Caco-2 (cell line): ENCODE measurements at places on chromosomes 6 and 20.

DNA sequence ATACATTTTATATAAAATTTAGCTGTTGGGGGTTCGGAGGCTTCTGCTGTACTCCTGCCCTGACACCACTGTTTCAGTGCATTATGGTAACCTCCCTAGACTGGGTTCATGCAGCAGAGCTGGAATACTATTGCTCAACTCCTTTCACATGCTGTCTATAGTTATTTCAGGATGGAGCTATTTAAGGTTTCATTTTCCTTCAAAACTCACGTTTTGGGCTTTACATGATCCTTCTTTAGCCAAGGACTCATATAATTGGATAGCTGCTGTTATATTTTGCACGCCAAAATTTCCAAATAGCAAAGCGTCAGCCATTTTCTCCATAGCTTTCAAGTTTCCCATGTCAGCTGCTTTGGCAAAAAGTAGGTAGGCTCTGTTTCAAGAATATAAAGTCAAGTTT is 76.8 kb downstream of the SEL1L2 start:
- no peak for DNase-seq

DNA sequence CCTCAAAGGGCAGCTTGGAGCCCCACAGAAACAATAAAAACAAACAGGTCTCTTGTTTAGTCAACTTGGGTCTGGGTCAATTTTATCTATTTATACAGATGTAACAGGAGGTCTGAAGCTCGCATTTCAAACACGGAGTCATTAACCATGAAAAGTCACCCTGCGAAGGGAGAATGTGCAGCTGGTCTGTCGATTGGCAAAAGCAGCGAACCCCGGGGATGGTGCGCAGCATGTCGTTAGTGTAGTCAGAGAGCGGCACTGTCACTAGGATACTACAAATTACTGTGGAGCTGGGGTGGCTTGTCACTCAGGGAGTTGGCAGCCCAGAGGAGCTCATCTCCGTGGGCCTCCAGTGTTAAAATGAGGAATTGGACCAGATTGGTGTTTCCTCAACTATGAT is 190.4 kb upstream of the ARG1 start:
- DNase-seq: no peak

- no peak for DNase-seq
Measured at GRCh38 chr20:19211252-19211651, 1.2 kb upstream of the SLC24A3 start.

DNA sequence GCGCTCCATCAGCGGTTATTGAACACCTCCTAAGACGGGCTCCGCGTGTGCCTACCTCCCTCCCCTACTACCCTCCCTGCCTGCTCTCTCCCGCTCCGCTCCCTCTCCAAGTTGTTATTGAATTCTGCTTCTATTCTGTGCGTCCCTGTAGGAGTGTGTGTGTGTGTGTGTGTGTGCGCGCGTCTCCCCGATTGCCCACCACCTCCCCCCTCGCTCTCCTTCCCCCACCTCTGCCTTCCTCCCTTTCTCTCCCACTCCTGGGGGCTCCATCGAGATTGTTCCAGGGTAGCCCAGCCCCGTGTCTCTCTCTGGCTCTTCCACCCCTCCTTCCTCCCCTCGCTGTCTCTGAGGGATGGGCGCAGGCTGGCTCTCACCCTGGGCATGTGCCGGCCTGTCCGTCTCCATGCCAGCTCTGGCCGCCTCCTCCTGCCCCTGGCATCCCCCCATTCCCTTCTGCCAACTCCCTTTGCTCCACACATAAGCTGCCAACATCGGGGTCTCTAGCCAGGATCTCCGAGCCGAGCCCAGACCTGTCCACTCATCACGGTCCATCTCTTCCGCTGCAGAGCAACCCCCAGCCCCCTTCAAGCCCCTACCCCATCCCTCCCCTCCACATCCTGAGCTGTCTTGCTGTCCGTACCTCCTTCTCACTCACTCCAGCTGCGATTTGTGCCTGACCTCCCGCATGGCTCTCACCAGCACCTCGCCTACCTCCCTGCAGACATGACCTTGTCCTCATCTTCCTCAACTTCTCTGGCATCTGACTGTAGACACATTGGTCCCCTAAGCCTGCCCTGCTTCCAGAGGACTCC is 68.5 kb downstream of the SRC start:
- DNase-seq: no peak
